ENCODE measurements at places on chromosomes 12 and 14. TPM values are rescaled to one million over a fixed set of nuclear protein-coding genes. Genes with fewer than 3 reads are reported as not detected.

GRCh38 chr12:24505366-24506015 is 443.4 kb downstream of the BCAT1 start:
- no peaks in the 10 kb centered on the region for H3K27me3 ChIP-seq
- no peak overlapping the region for H3K4me3 ChIP-seq
- no peaks in the 10 kb centered on the region for H3K4me1 ChIP-seq
- H3K36me3 ChIP-seq, result no peaks in the 10 kb centered on the region

The POTEM gene
- polyA plus RNA-seq, result not detected

DNA sequence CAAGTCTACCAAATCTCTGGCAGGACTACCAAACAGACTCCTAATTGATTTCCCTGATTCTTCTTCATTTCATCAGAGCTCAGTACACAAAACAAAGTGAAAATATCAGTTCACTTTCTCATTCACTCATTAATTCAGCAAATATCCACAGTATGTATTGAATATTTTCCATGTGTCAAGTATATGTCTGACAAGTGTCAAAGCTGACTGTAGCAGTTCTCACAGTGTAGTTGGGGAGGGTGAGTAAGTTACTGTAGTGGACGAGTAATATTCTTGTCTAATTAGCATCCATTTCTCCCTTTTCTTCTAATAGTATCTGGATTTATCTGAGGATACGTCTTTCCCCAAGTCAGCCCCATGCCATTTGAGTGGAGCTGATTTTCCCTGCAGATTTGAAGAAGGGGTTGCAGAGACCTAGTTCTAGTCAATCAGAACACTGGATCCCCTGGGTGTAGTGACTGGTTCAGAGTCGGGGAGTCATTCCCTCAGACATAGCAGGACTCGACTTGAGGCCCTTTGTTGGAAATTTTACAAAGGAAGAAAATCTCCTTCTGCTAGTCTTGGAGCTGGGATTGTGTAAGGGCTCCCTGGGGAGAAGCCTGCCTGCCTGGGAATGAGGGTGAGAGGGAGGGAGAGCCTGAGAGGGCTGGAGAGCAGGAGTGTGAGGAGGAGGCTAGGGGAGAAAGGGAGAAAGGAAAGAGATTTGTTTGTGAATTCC is 51.4 kb downstream of the GRIP1 start:
- H3K27me3 ChIP-seq, result no peaks in the 10 kb centered on the region
- no peak overlapping the region for H3K27ac ChIP-seq
- DNase-seq, result no peak

GRCh38 chr14:44657696-44658388 is 150.8 kb upstream of the FSCB start:
- peaks cover 4% of the 10 kb centered on the region for H3K4me1 ChIP-seq
- H3K4me3 ChIP-seq, result no peak overlapping the region
- no peak for DNase-seq
- H3K27me3 ChIP-seq, result no peaks in the 10 kb centered on the region

The TEX22 gene
- polyA plus RNA-seq, result 0.96 TPM

The AMN gene
- polyA plus RNA-seq, result 1.4 TPM

GRCh38 chr12:102479099-102479885 is 1.1 kb downstream of the IGF1 start:
- peak overlapping the region; percentile 21 for H3K4me3 ChIP-seq
- H3K36me3 ChIP-seq, result no peaks in the 10 kb centered on the region
- no peak for DNase-seq
- no peaks in the 10 kb centered on the region for H3K27me3 ChIP-seq

The CAPZA3 gene
- 2.1 TPM for polyA plus RNA-seq

The SPPL3 gene
- polyA plus RNA-seq, result 72.1 TPM

GRCh38 chr14:77011245-77011644 is 17.3 kb downstream of the IRF2BPL start:
- H3K27ac ChIP-seq, result no peak overlapping the region
- no peaks in the 10 kb centered on the region for H3K27me3 ChIP-seq
- no peak overlapping the region for H3K4me3 ChIP-seq

DNA sequence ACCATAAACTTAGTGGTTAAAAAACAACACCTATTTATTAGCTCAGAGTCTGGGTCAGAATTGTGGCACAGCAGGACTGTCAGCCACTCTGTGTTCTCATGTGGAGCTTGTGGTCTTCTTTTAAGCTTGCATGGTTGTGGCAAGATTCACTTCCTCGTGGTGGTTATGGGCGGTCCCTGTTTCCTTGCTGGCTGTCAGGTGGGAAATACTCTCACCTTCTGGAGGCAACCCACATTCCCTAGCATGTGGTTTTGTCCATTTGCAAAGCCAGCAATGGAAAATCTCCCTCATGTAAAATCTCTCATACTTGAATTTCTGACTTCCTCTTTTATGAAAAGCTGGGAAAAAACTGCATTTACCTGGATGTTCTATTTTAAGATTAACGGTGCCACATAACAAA is 229.8 kb downstream of the ALX1 start:
- no peaks in the 10 kb centered on the region for H3K27me3 ChIP-seq
- DNase-seq, result no peak
- no peak overlapping the region for H3K27ac ChIP-seq
- no peaks in the 10 kb centered on the region for H3K36me3 ChIP-seq
- no peaks in the 10 kb centered on the region for H3K4me1 ChIP-seq

The OTX2 gene
- not detected for polyA plus RNA-seq

DNA sequence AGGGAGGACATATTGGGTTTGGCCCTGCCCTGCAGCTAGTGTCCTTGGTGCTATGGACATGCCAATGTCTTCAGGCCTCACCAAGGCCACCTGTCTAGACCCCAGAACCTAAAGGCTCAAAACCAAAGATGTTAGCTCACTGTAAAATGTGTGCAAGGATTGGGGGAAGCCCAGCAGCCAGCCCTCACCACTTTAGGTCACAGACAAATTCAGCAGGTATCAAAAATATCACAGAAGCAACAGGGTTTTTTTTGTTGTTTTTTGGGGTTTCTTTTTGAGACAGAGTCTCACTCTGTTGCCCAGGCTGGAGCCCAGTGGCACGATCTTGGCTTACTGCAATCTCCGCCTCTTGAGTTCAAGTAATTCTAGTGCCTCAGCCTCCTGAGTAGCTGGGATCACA is 29.0 kb upstream of the NINJ2 start:
- no peak overlapping the region for H3K4me3 ChIP-seq
- H3K27me3 ChIP-seq, result no peaks in the 10 kb centered on the region
- H3K27ac ChIP-seq, result no peak overlapping the region
- H3K4me1 ChIP-seq, result no peaks in the 10 kb centered on the region

GRCh38 chr12:30525171-30525570 is 170.5 kb downstream of the IPO8 start:
- H3K27ac ChIP-seq, result no peak overlapping the region
- H3K4me1 ChIP-seq, result no peaks in the 10 kb centered on the region
- no peak overlapping the region for H3K4me3 ChIP-seq
- H3K36me3 ChIP-seq, result no peaks in the 10 kb centered on the region
- DNase-seq, result no peak

GRCh38 chr12:48586361-48586760 is 16.5 kb upstream of the LALBA start:
- no peaks in the 10 kb centered on the region for H3K36me3 ChIP-seq
- peaks cover 32% of the 10 kb centered on the region for H3K27me3 ChIP-seq
- DNase-seq, result no peak

DNA sequence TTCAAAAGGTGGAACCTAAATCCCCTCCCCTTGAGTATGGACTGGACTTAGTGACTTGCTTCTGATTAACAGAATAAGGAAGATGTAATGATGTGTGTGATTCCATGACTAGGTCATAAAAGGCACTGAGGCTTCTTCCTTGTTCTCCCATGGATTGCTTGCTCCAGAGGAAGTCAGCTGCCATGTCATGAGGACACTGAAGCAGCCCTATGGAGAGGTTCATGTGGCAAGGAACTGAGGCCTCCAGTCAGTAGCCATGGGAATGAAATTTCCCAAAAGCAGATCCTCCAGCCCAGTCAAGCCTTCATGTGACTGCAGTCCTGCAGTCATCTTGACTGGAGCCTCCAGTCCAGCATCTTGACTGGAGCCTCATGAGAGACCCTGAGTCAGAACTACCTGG is 10.7 kb downstream of the TMBIM4 start:
- no peaks in the 10 kb centered on the region for H3K27me3 ChIP-seq
- DNase-seq, result no peak
- no peak overlapping the region for H3K27ac ChIP-seq
- H3K36me3 ChIP-seq, result no peaks in the 10 kb centered on the region
- peaks cover 67% of the 10 kb centered on the region for H3K4me1 ChIP-seq
- H3K4me3 ChIP-seq, result no peak overlapping the region

GRCh38 chr12:113235976-113236375 is 14.7 kb downstream of the TPCN1 start:
- no peak overlapping the region for H3K4me3 ChIP-seq
- peaks cover 31% of the 10 kb centered on the region for H3K36me3 ChIP-seq
- H3K27ac ChIP-seq, result peak overlapping the region; percentile 65
- no peaks in the 10 kb centered on the region for H3K27me3 ChIP-seq
- H3K4me1 ChIP-seq, result peaks cover 84% of the 10 kb centered on the region
- DNase-seq, result no peak

GRCh38 chr14:105859717-105860614 is 333.6 kb downstream of the TMEM121 start:
- H3K4me3 ChIP-seq, result no peak overlapping the region
- no peaks in the 10 kb centered on the region for H3K36me3 ChIP-seq
- peaks cover 48% of the 10 kb centered on the region for H3K27me3 ChIP-seq
- DNase-seq, result no peak
- H3K27ac ChIP-seq, result no peak overlapping the region

GRCh38 chr14:24775950-24776349 is 142.0 kb upstream of the GZMB start:
- no peak overlapping the region for H3K27ac ChIP-seq
- no peaks in the 10 kb centered on the region for H3K27me3 ChIP-seq
- H3K36me3 ChIP-seq, result no peaks in the 10 kb centered on the region
- no peak overlapping the region for H3K4me3 ChIP-seq
- DNase-seq, result no peak

The PMEL gene
- 2.7 TPM for polyA plus RNA-seq

The CCER1 gene
- polyA plus RNA-seq, result not detected

The NANOG gene
- polyA plus RNA-seq, result 0.10 TPM

- H3K27ac ChIP-seq, result no peak overlapping the region
- no peak for DNase-seq
- H3K4me1 ChIP-seq, result no peaks in the 10 kb centered on the region
- no peaks in the 10 kb centered on the region for H3K27me3 ChIP-seq
- peak overlapping the region; percentile 3 for H3K4me3 ChIP-seq
These were observed 116.7 kb downstream of the LMNTD1 start for GRCh38 chr12:25436206-25437030.

- H3K36me3 ChIP-seq, result no peaks in the 10 kb centered on the region
- H3K27me3 ChIP-seq, result no peaks in the 10 kb centered on the region
- H3K27ac ChIP-seq, result no peak overlapping the region
- H3K4me1 ChIP-seq, result no peaks in the 10 kb centered on the region
- H3K4me3 ChIP-seq, result no peak overlapping the region
- no peak for DNase-seq
These were observed 50.0 kb downstream of the FOS start for GRCh38 chr14:75328558-75329155.

GRCh38 chr12:131132118-131132892 is 178.6 kb downstream of the ADGRD1 start:
- no peaks in the 10 kb centered on the region for H3K36me3 ChIP-seq
- H3K27ac ChIP-seq, result no peak overlapping the region
- no peaks in the 10 kb centered on the region for H3K27me3 ChIP-seq
- H3K4me3 ChIP-seq, result no peak overlapping the region
- peak; percentile 56 for DNase-seq

DNA sequence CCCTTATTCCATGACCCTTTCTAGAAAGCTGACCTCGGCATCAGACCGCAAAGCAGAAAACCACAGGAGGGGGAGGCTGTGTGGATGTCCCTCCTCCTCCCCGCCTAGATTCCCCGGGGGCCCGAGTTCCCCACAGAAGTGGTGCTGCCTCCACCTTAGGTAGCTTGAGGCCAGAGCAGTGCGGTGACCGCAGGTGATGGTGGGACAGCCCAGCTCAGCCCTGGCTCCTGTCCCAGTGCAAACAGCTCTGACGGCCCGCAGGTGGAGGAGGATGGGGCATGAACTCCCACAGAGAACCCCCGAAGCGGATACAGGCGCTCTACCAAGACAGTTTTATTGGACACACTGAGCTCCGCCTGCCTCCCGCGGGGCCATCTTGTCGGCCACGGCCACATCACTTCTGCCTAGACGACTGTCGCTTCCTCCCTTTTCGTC is 19.5 kb downstream of the ARL6IP4 start:
- no peaks in the 10 kb centered on the region for H3K4me1 ChIP-seq
- H3K27me3 ChIP-seq, result no peaks in the 10 kb centered on the region
- no peak overlapping the region for H3K4me3 ChIP-seq
- no peak for DNase-seq
- H3K36me3 ChIP-seq, result no peaks in the 10 kb centered on the region

DNA sequence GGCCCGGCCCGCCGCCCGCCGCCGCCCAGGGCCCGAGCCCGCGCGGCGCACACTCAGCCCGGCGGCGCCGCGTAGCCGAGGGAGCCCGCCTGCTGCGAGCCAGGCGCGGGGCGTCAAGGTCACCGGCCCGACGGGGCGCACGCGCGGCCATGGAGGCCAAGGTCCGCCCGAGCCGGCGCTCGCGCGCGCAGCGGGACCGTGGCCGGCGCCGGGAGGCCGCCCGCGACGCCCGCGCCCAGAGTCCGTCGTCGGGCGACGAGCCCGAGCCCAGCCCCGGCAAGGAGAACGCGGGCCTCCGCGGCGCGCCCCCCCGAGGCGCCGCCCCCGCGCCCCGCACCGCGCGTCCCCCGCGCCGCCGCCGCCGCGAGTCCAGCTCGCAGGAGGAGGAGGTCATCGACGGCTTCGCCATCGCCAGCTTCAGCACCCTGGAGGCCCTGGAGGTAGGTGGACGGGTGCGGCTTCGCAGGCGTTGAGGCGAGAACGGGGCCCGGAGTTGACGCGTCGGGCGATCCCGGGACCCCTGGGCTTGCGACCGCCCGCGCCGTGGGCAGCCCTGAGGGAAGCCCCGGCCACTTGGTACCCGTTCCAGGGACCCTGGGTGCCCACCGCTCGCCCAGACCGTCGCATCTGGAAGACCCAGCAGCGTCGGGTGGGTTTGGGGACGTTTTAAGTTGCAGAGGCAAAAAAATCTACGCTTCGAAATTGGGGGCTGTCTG is 629 bp downstream of the FBRSL1 start:
- peaks cover 23% of the 10 kb centered on the region for H3K4me1 ChIP-seq
- H3K27me3 ChIP-seq, result no peaks in the 10 kb centered on the region
- peak overlapping the region; percentile 61 for H3K4me3 ChIP-seq
- H3K36me3 ChIP-seq, result no peaks in the 10 kb centered on the region
- no peak for DNase-seq
- no peak overlapping the region for H3K27ac ChIP-seq

DNA sequence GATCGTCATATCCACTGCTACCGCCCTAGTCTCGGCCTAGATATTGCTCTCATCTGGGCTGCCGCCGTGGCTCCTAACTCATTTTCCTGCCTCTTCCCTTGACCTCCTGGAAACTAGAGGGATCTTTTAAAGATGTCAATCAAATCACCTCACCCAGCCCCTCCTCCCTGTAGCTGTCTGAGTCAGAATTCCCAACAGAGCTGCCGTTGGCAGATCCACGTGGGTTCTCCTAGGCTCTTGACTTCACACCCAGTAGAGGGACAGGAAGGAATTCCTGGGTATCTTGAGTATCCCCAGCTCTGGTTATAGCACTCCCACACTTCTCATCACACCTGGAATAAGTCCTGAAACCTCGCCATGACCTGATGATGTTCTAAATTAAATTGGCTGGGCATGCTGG is 11.9 kb downstream of the TGFB3 start:
- H3K36me3 ChIP-seq, result no peaks in the 10 kb centered on the region
- DNase-seq, result no peak
